ENCODE measurements at places on chromosomes 4 and X. TPM values are rescaled to one million over a fixed set of nuclear protein-coding genes. Genes with fewer than 3 reads are reported as not detected.

DNA sequence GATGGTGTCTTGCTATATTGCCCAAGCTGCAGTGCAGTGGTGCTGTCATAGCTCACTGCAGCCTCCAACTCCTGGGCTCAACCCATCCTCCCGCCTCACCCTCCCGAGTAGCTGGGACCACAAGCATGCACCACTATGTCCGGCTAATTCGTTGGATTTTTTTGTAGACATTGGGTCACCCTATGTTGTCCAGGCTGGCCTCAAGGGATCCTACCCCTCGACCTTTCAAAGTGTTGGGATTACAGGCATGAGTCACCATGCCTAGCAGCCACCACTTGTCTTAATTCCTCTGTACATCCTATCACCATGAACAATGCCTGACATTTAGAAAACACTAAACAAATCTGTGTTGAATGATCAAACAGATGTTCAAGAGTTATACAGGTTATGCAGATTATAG lies 76.7 kb downstream of the NLGN4X start:
- no peak overlapping the region for H3K4me3 ChIP-seq
- no peaks in the 10 kb centered on the region for H3K4me1 ChIP-seq
- H3K36me3 ChIP-seq = no peaks in the 10 kb centered on the region
- no peak overlapping the region for H3K27ac ChIP-seq
- DNase-seq = no peak
- H3K27me3 ChIP-seq = no peaks in the 10 kb centered on the region

DNA sequence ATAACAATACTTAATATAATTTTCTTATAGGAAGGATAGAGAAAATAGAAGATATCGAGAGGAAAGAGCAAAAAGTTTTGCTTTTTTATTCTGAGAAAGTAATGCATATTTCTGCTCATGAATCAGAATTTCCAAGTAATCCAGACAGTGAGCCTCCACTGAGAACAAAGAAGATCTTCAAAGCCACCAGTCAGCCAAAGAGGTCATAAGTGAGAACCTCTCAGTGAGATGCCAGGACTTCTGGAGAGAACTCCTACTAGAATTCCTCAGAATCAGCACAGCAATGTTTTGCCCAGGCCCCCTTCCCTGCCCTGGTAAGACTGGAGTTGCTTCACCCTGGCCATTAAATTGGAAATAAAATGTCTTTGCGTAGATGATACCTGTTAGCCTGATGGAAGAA lies 254.4 kb upstream of the FAT4 start:
- no peak for DNase-seq
- H3K27me3 ChIP-seq = no peaks in the 10 kb centered on the region
- peaks cover 4% of the 10 kb centered on the region for H3K4me1 ChIP-seq
- H3K27ac ChIP-seq = no peak overlapping the region

DNA sequence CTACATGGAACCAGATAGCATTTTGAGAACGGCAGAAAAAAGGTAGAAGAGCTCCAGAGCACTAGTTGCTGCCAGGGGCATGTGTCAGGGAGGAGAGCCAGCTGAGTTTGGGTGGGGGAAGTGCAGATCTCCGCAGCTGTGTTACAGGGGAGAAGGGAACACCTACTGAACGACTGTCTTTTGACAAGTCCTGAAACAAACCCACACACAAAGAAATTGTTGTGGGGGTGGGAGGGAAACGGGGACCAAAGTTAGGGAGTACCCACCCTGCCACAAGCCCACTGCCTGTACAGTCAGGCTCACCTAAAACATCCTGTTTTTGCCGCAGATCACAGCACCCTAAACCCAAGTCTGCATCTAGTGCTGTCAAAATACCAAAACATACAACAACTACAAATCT lies 55.5 kb downstream of the LEF1 start:
- H3K27ac ChIP-seq = no peak overlapping the region
- H3K4me3 ChIP-seq = no peak overlapping the region
- DNase-seq = no peak

- no peak overlapping the region for H3K4me3 ChIP-seq
- no peak for DNase-seq
- H3K4me1 ChIP-seq = no peaks in the 10 kb centered on the region
- H3K27ac ChIP-seq = no peak overlapping the region
These were observed 15.3 kb downstream of the PDK3 start for GRCh38 chrX:24480400-24480865.

DNA sequence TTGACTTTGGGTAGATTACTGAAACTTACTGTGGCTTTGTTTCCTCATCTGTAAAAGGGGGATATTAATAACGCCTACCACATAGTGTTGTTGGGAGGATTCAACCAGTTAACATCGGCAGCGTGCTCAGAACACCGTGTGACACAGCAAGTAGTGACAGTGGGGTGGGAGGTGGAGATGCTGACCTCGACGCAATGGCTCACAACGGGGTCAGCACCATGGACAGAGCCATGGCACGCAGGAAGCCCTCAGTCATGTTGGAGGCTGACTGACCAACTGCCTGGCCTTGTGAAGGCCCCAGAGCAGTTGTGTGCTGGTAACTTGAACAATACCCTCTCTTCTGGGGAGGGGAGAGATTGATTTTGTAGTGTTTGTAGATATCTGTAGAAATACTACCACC lies 93.2 kb downstream of the WFS1 start:
- no peaks in the 10 kb centered on the region for H3K36me3 ChIP-seq
- no peak overlapping the region for H3K27ac ChIP-seq
- H3K27me3 ChIP-seq = no peaks in the 10 kb centered on the region
- no peaks in the 10 kb centered on the region for H3K4me1 ChIP-seq
- H3K4me3 ChIP-seq = no peak overlapping the region
- DNase-seq = no peak

DNA sequence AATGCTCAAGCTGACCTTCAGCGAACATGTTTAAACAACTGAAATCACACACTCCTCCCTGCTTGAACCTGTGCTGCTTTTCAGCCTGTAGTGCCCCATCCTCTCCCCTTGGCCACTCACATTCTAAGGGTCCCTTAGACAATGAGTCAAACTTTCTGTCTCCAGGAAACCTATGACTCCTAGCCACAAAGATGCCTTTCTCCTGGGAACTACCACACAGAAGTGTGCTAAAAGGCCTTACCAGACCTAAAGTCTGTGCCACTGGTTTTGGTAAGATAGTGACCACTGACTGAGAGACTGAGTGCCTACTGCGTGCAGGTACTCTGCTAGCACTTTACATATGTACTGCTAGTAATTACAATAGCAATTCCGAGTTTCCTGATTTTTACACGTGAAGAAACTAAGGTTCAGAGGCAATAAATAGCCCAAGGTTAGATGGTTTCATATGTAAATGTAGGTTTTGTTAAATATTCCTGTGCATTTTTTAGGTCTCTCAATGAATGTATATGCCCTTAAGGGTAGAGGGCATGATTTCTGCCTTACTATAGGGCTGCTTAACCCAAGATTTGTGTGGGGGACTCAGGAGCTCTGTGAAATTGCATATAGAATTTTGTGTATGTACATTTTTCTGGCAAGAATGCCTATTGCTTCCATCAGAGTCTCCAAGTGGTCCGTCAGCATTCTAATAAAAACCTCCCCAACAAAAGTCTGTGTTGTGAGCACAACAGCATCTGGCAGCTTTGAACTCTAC lies 71.1 kb downstream of the NSG1 start:
- no peak for DNase-seq
- H3K27me3 ChIP-seq = no peaks in the 10 kb centered on the region
- H3K4me3 ChIP-seq = no peak overlapping the region
- no peak overlapping the region for H3K27ac ChIP-seq
- peaks cover under 1% of the 10 kb centered on the region for H3K36me3 ChIP-seq

DNA sequence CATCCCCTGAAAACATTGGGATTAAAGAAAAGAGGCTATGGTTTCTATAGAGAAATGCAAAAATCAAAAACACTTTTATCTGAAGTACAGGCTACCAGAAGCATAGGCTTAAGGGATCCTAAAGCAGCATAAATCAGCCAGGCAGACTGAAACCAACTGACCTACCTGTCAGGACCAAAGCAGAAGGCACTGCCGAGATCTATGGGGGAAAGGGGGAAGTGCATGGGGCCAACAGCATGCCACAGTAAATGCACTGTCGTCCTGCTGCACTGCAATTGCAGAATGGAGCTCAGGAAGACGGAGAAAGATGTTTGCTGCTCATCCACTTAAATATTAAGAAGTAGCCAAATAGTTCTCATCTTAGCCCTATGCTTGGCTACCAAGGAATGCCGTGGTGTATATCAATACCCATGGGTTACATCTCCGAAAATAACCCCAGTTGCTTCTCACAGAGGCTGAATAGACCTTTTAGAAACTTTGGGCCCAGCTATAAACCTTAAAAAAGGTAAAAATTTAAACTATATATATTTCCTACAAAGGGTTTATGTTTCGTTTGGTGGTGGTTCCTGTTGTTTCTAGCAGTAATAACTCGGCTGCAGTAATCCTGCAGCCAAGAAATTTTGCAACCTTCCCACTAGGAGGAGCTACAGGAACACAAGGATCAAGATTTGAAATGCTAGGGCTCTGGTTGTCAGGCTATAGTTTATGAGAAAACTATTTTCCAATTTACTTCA lies 312.2 kb upstream of the DIAPH2 start:
- no peaks in the 10 kb centered on the region for H3K36me3 ChIP-seq
- no peaks in the 10 kb centered on the region for H3K27me3 ChIP-seq
- no peak for DNase-seq
- no peak overlapping the region for H3K27ac ChIP-seq
- H3K4me3 ChIP-seq = no peak overlapping the region

The RTL5 gene
- 4.4 TPM for total RNA-seq

The GATB gene
- total RNA-seq = 17.7 TPM

The ADH5 gene
- total RNA-seq = 129 TPM

The LINC00632 gene
- 140 TPM for total RNA-seq

The CXCL11 gene
- not detected for total RNA-seq

All from vagina (tissue), 2 donors.